Activated CD4-positive, alpha-beta T cell treated with anti-CD3 and anti-CD28 coated beads, Interleukin-2, amount 50 U/mL, for 1 hour (primary cell): ENCODE measurements at places on chromosomes 16 and 17.
A peak's percentile ranks its signal among the peaks of the same experiment; 100 is the strongest.

- no peak for DNase-seq
Measured at GRCh38 chr17:35449371-35449931, 885 bp upstream of the SLFN13 start.

DNA sequence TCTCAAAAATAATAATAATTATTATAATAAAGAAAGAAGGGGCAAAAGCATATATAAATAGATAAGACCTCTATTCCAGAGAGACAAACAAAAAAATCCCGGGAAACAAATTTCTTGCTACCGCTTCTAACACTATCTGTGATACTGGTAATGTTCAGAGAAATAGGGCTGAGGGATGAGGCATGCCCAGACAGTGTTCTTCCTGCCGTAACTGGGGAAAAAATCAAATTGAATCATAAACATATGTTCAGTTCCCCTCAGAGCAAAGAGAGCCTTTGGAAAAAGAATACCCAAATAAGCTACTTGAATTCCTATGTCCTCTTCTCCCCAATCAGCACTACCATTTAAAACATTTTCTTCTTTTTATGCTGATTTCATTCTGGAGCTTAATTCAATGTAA is 688.0 kb downstream of the KCNJ2 start:
- no peak for DNase-seq

- DNase-seq, result no peak
Measured at GRCh38 chr16:66414891-66415290, 12.2 kb upstream of the BEAN1 start.

GRCh38 chr16:30609002-30609925 is 925 bp downstream of the ZNF689 start:
- DNase-seq, result peak; percentile 32

DNA sequence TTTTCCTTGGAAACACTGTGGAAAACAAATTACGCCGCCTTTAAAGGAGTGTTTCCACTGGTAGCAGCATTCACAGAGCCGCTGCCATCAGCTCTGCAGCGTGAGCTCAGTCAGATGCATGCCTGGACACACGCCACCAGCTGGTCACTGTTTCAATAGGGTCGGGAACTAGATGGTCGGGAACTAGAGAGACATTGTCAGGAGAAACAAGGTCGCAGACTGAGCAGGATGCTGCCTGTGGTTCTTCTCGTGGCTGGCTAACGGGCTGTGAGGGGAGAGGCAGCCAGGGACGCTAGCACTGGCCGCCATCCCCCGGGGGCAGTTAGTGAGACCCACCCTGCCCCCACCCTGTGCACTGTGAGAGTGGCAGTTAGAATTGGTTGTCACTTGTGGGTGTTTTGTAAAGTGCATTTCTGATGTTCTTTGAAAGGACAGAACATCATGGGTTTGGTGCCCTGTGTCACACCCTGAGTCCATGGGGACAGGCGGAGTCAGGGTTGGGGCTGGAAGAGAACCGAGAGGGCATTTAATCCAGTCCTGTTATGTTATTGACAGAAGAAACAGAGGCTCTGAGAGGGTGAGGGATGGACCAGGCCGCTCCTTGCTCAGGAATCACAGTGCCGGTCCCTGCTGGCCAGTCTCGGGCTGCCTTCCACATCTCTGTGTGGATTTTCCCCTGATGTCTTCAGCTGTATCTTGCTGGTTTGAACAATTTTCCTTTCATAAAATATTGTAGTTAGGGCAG is 86.3 kb downstream of the SPECC1 start:
- no peak for DNase-seq

DNA sequence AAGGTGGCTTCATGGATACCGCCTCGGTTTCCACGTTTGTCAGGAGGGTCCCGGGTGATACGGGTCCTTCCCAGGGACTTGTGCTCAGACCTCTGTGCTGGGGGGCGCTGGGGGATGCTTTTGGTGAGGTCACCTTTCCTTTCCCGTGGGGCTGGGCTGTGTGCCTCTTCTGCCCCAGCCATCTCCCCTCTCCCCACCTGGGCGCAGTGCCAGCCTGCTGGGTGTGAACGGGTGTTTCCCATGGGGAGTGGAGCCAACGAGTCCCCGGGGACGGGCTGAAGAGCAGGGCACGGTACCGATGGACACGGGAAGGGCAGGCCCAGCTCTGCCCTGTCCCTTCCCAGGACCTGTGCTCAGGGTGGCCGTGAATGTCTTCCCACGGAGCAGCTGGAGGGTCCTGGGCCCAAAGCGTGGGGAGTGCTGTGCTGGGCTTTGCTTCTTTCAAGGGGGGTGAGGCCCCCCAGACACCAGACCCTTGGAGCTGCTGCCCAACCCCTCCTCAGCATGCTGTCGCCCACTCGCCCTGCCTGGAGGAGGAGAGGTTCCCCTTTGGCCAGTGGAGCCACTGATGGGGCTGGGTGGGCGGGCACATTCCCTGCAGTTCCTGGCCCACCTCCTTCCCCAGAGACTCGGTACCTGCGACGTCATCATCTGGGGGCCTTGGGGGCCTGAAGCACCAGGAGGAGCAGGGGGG is 15.5 kb downstream of the TELO2 start:
- DNase-seq, result no peak

DNA sequence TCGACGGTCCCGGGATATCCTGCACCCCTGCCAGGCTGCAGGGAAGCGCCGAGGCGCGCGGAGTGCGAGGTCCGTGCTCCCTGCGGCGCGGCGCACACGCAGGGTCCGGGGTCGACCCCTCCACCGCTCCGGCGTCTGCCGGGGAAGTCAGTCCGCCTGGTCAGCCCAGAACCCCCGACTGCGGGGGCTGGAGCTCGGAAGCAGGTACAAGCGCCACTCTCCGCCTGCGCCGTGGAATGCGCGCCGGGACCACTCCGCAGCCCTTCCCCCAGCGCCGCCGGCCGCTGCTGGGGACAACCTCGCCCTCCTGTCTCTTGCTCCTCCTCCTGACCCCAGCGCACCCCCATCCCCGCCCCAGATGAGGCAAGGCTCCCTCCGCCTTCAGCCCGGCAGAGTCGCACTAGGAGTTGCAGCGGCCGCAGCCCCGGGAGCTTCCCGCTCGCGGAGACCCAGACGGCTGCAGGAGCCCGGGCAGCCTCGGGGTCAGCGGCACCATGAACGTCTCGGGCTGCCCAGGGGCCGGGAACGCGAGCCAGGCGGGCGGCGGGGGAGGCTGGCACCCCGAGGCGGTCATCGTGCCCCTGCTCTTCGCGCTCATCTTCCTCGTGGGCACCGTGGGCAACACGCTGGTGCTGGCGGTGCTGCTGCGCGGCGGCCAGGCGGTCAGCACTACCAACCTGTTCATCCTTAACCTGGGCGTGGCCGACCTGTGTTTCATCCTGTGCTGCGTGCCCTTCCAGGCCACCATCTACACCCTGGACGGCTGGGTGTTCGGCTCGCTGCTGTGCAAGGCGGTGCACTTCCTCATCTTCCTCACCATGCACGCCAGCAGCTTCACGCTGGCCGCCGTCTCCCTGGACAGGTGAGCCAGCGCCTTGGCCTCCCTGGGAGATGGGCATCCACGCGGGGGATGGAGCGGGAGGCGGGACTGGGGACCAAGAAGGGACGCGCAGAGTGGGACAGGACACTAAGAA is at the start of gene GALR2:
Gene GALR2 (plus strand): TSS at position 392 of the 974 bp plus-strand sequence. CDS start 103 bp downstream, at position 495.
- DNase-seq, result no peak

GRCh38 chr16:10576390-10577304 is 3.8 kb downstream of the EMP2 start:
- no peak for DNase-seq
